ENCODE measurements at places on chromosomes 4 and X.

- DNase-seq, result no peak
Observed at GRCh38 chr4:173417833-173418232, 18.9 kb upstream of the SCRG1 start.

GRCh38 chr4:21554066-21554465, 394.5 kb downstream of the KCNIP4 start:
- no peak for DNase-seq

GRCh38 chr4:119029847-119030535, 105.6 kb upstream of the MYOZ2 start:
- DNase-seq, result no peak

DNA sequence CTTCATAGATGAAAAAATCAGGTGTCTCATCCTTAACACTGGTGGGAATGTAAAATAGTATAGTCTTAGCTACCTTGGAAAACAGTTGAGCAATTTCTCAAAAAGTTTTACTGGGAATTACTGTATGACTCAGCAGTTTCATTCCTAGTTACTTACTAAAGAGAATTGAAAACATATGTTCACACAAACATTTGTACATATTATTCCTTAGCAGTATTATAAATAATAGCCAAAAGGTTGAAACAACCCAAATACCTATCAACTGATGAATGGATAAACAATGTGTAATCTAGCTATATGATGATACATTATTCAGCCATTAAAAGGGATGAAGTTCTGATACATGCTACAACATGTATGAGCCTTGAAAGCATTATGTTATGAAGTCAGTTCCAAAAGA, 41.7 kb downstream of the RBM46 start:
- DNase-seq, result no peak

- DNase-seq, result no peak
Observed at GRCh38 chr4:124535003-124535402, 177.5 kb downstream of the ANKRD50 start.

DNA sequence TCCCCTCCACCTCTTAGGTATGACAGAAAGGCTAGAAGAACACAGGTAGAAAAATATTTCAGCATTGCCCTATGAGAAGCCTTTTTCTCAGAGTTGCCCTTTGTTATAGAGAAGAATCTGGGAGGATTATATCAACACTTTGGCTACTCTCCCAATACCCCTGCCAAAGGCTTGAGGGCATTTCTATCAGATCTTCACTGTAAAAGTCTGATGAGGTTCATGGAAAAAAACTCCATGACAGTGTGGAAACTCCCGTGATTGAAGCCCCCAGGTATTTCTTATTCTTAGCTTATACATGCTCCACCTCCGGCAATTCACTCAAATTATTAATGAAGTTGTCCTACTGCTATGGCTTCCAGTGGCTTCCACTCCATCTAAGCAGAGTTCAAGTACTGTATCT, 753.6 kb downstream of the CENPC start:
- DNase-seq, result no peak

DNA sequence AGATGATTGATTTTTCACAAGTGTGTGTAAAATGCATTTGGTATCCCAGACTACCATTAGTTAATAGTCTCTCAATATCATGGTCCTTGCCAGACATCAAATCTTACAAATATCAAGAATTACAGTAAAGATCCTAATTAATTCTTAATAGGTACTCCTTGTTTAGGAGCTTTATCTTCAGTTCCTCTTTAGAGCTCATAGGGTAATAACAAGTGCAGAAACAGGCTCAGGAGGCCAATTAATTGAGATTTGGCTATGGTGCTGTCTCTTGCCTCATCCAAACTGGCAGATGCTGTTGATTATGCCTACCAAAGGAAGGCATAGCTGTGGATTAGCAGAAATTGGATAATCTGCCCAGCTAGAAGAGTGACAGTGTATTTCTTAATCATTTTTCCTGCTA, 6.9 kb downstream of the MTMR1 start:
- no peak for DNase-seq

DNA sequence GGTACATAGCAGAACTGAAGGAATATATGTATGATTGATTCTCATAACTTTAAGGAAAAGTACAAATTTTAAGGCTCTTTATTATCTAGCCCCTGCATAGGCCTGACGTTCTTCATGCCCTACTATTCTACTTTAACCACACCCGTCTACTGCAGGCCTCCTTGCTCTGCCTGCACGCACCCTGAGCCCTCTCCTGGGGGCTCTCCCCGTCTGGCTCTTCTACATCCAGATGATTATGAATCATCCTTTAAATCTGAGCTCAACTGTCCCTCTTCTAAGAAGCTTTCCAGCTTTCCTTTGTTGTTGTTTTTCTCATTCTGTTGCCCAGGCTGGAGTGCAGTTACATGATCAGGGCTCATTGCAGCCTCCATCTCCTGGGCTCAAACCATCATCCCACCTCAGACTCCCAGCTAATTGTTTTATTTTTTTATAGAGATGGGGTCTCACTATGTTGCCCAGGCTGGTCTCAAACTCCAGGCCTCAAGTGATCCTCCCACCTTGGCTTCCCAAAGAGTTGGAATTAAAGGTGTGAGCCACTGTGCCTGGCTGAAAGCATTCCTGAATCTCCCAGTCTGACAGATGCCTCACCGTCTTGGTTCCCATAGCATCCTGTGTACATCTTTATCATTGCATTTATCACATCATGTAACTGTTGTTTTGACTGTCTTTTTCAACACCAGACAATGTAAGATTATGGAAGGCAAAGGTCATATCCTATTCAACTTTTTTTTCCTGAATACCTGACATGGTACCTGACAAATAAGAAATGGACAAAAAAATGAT, 89.2 kb downstream of the WDFY3 start:
- DNase-seq, result no peak

DNA sequence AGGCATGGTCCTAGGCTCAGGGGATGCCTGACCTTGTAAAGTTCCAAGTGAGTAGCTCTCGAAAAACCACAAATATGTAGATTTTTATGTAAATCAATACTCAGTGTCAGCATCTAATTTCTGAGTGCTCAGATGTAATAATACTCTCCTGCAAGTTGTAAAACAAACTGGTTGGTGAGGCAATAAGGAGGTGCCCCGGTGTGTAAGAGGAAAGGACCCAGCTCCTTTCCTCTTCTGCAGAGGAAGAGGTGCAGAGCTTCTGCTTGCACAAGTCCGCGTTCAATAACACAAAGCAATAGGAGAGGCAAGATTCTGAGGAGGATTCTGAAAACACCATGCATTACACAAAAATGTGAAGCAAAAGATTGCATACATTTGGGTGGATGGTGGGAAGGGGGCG, 43.6 kb upstream of the ENPP6 start:
- no peak for DNase-seq

- DNase-seq, result peak; percentile 70
Observed at GRCh38 chr4:40199999-40200874, 3.4 kb downstream of the RHOH start.

- no peak for DNase-seq
Observed at GRCh38 chr4:24778464-24779225, 16.7 kb upstream of the SOD3 start.

DNA sequence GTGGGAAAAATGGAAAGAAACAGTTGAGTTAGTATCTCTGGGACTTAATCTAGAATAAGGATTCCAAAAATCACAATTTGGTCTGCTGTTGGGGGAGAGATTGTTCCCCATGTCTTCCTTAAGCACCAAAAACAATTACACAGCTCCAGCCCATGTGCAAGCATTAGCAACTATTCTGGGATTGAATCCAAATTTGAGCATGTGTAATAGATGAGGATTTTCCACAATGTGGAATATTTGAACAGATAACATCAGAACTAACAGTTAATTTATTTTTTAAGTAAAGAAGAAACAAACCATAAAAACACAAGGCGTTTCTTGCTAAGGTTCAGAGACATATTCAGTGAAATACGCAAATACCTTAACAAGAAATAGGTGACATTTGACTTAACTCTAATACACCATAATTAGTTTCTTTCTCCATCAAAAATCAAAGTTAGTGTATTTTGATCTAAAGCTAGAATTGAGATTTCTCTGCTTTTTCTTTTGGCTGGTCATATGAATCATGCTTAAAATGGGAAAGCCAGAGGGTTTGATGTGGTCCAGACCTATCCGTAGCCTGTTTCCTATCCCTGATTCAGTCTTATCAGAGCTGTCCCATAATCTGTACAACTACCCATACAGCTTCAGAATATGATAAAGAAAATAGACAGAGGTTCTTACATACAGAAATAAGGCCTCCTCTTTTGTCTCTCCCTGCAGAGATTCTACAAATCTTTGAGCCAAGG, 413.4 kb downstream of the PACRGL start:
- no peak for DNase-seq

DNA sequence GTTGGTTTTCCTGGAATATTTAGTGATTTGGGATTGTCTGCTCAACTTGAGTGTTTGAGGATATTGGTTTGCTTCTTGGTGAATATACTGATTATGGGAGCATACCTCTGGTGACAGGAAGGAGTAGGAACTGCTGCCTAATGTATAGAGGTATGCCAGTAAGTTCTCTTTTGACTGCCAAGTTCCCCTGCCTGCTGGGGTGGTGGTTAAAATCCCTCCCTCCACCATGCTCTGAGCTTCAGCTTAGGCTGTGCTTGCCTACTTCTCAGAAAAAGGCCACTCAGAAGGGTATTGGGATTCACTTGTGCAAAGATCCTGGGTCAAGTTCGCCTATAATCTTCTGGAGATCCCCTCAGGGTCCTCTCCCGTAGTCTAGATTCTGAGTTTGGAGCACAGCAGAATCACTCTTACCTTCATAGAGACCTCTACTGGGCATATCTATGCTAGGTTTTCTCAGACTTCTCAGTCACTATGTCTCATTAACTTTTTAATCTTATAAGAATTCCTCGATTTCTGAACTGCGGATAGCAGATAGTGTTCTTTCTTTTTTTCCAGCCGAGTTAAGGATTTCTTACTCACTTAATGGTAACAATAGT, 44.7 kb upstream of the DCK start:
- no peak for DNase-seq

DNA sequence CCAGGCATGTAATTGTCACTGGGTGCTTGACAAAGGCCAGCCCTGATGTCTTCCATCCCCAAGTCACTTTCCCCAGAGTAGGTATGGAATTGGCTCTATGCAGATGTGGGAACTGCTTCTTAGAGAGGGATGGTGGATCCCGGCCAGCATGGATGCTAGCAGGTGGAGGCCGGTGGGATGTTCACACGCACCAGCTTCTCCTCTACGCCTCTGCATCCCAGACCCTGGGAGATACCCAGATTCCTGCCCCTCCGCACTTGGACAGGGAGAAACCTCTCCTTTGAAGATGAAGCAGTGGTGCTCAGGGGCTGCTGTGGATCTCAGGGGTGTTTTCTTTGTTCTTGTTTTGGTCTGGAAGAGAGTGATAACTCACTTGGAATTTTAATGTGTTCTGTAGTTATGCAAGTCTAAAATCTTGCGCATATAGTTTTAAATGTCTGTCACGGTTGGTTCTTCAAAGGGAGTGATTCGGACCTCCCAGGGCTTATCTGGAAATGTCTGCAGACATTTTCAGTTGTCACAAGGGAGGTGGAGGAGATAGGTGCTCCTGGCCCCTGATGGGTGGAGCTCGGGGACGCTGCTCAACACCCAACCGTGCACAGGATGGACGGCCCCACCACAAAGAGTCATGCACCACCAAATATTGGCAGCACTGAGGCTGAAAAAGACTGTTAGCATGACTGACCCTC, 308.0 kb downstream of the DHRSX start:
- DNase-seq, result no peak

GRCh38 chr4:38365261-38365660, 298.7 kb upstream of the KLF3 start:
- no peak for DNase-seq

DNA sequence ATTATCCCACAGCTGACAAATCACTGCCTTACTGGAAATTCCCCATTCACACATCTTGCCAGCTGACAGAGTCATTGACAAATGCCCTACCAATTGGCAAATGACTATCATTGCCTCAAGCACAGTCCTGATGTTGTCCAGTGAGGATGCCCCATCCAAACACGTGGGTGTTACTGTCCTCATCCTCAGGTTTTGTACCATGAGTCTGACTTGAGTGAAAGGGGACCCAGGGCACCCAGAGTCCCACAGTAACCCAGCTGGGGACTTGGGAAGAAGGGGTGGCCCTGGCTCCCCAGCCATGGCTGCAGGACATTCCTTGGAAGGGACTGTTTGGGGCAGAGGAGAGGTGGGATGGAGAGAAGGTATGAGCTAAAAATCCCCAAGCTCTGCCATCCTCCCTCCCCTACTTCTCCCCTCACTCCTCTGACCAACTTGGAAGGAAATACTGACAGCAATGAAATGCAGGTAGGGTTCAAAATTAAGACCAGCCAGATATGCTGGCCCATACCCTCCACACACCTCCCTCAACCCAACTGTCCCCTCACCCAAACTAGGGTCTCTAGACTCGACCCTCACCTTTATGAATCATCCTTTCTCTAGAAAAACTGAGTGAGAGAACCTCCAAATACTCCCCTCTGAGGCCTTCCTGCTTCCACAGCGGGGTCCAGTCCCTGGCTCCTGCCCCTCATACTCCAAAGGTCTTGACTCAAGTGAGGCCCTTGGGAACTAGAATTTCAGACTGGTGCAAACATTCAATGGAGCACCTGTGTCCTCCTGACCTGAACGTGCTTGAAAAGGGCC, 5.1 kb downstream of the TIMP1 start:
- DNase-seq, result no peak

DNA sequence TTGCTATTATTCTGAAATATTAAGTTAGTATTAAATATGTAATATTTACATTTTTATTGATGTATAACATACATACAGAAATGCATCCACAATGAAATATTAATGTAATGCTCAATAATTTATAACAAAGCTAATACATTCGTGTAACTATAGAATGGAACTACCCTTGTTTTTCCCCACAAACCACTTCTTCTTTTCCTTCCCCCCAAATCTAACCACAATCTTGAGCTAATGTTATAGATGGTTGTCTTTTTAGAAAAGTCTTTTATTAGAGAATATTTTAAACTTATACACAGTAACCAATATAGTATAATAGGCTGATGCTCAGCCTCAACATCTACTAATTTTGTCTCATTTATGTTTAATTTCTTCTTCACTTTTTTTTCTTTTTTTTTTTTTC, 4.5 kb upstream of the ZNF732 start:
- no peak for DNase-seq

DNA sequence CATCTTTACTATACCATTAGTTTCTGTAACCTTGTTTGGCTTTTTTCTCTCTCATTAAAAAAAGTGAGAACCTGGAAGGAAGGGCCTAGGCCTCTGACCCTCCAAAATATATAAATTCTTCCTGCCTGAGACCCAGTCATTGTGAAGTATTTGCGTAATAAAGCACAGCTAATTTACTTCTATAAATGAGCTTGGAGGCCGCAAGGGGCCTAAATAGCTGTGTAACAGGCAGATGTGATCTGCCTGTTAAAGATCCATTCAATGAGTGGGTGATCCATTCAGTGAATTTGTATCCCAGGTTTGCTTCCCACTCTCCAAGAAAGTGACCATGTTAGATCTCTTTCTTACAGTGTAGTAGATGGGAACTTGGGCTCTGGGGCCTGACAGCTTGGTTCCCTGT, 595 bp upstream of the PYURF start:
- no peak for DNase-seq

GRCh38 chrX:123859846-123860838, at the start of gene XIAP:
Gene XIAP, plus strand, starts transcription at chrX:123860053. Its CDS starts 25,610 bp downstream, at chrX:123885663.
- peak; percentile 22 for DNase-seq

GRCh38 chr4:145619639-145619996, 433 bp downstream of the MMAA start:
- DNase-seq, result peak; percentile 55

Data from stimulated activated CD4-positive, alpha-beta T cell treated with anti-CD3 and anti-CD28 coated beads, TNF-alpha, amount 100 ng/mL, for 24 hours (primary cell).